ENCODE measurements at places on chromosomes 1 and 21.

GRCh38 chr1:151867765-151868411 lies 14.4 kb upstream of the THEM5 start:
- no peak for DNase-seq

- DNase-seq: no peak
These were observed 529.4 kb downstream of the KIF26B start for GRCh38 chr1:245684166-245684565.

- DNase-seq: no peak
These were observed 17.5 kb upstream of the SPSB1 start for GRCh38 chr1:9275161-9275560.

GRCh38 chr1:33460144-33460543 lies 12.3 kb upstream of the ZSCAN20 start:
- no peak for DNase-seq

DNA sequence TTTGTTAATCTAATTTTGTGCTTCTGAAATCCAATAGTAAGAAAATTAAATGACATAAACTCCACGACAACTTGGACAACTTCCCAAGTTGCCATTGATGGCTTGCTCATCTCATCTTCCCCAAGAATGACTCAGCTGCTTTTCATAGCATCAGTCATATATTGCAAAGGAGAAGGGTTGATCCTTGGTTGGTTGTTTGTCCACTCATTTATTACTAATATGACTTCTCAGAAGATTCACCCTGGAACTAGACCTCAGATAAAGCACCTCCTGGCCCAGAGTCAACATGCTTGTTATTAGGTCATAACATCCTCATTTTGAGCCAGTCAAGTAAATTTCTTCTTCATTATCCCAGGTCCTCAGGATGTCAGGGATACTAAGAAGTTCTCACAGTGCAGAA lies 2.3 kb upstream of the LCE3D start:
- no peak for DNase-seq

DNA sequence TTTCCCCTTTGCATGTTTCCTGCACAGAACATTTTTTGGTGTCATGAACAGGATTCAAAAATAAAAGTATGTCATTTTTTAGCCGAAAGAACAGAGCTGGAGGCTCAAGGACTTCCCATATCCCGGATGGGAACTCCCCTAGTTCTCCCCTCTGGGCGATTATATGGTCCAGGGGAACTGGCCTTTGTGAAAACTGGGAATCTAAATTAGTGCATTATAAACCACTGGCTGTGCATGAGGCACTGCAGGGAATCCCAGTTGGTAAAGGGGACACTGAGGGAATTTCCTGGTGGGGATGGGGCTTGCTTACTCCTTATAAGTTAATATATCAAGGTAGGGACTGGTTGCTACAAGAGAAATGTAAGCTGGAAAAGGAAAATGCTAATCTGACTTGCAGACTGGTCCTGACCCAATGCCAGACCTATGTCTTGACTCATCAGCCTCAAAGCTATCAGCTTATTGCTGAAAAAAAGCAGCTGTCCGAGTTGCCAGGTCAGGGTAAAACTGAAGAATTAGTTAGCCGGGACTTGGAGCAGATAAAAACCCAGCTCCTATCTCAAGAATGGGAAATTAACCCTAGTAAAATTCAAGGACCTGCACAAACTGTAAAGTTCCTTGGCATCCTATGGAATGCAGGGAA lies 122.6 kb downstream of the FCRL5 start:
- no peak for DNase-seq

DNA sequence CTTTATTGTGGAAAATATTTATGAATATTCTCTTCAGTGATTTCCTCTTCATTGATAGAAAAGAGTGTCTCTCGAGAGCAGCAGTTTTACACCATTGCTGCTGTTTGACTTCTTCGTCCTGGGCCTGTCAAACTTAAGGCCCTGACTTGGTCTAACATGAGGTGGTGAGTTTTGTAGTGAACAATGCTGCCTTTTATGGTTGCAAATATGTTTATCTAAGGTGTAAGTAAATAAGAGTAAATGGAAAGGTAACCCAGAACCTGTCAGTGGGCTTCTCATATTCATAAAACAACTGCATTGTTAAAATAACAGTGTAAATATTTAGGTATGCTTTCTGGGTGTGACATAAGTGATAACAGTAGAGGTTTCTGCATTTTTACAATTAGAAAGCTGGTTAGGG lies 62.8 kb upstream of the SCCPDH start:
- no peak for DNase-seq

- DNase-seq: no peak
These were observed 19.2 kb upstream of the ALX3 start for GRCh38 chr1:110089561-110090275.

- no peak for DNase-seq
These were observed 151.7 kb upstream of the COL11A1 start for GRCh38 chr1:103259982-103260381.

GRCh38 chr21:46448108-46448507 lies 10.6 kb upstream of the DIP2A start:
- DNase-seq: no peak

GRCh38 chr1:162605225-162605927 lies 26.9 kb upstream of the DDR2 start:
- DNase-seq: no peak

DNA sequence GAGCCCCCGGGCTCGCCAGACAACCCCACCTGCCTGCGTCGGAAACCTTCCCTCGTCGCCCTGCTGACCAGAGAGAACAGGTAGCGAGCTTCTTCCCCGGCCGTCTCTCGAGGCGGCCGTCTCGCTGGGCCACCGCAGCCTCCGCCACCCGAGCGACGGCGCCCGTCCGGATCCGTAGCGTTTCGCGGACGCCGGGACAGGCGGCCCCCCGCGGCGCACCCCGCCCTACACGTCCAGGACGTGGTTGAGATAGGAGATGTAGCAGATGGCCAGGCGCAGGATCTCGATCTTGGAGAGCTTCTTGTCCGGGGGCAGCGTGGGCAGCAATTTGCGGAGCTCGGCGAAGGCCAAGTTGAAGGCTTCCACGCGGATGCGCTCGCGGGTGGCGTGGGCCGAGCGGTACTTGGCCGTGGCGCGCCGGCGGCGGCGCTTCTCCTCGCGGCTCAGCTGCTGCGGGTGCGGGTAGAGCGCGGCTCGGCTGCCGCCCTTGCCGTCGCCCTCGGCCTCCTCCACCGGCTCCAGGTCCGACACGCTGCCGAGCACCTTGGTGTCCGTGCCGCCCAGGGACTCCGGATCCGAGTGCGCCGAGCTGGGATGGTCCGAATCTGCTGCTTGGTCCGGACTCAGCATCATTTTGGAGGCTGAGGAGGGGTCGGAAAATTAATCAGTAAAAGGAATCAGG lies 3.0 kb downstream of the NHLH2 start:
- no peak for DNase-seq

GRCh38 chr1:175635092-175635491 lies 108.3 kb downstream of the TNR start:
- no peak for DNase-seq

- DNase-seq: no peak
These were observed 180.8 kb downstream of the NPHP4 start for GRCh38 chr1:5811419-5811818.

- no peak for DNase-seq
These were observed 22.6 kb downstream of the LDLRAD2 start for GRCh38 chr1:21834666-21835065.

Measured in stimulated activated CD4-positive, alpha-beta T cell treated with anti-CD3 and anti-CD28 coated beads, Interleukin-1b, Interleukin-23, amount 100 ng/mL, for 4 hours (primary cell).